NCI-H774 (cell line): ENCODE measurements at places on chromosomes 3 and 15.

- no peak for DNase-seq
These were observed 115.2 kb downstream of the P3H2 start for GRCh38 chr3:190005343-190006113.

- DNase-seq, result no peak
These were observed 29.7 kb downstream of the CYP11A1 start for GRCh38 chr15:74337607-74338211.

- DNase-seq, result no peak
These were observed 238.7 kb upstream of the EIF1B start for GRCh38 chr3:40070816-40071215.

DNA sequence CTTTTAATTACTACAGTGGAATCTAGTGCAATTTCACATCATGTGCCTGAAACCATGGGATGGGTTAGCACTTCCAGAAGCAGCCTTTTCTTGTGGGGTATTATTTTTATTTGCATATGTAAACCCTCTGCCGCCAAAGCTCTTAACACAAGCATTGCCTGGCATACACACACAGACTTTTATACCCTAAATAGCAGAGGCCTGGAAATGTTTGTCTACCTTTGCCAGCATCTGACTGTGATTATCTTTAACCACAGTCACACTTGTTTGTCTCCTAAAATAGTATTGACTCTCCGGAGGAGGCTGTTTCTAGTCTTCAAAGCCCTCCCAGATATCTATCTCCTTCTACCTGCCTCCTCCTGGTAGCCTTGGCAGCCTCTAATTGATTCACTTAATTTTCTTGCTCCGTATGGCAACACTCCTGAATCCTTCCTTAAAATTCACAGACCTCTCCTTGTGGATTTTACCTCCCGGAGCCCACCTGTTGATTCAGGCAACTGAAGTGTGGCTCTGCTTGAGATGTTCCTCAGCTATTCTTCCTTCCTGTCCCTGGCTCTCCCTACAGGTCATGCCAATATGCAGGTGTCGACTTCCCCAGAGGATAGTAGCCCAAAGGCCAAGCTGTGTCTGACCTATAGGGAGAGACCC, 127.1 kb upstream of the UMPS start:
- DNase-seq, result no peak
